Inflammatory macrophage treated with lipopolysaccharide for 4 hours (primary cell): ENCODE measurements at places on chromosomes 6 and 20.

- DNase-seq = no peak
Observed at GRCh38 chr6:17638212-17638715, 38.2 kb downstream of the FAM8A1 start.

GRCh38 chr6:33279257-33279695 lies 2.4 kb downstream of the B3GALT4 start:
- no peak for DNase-seq

DNA sequence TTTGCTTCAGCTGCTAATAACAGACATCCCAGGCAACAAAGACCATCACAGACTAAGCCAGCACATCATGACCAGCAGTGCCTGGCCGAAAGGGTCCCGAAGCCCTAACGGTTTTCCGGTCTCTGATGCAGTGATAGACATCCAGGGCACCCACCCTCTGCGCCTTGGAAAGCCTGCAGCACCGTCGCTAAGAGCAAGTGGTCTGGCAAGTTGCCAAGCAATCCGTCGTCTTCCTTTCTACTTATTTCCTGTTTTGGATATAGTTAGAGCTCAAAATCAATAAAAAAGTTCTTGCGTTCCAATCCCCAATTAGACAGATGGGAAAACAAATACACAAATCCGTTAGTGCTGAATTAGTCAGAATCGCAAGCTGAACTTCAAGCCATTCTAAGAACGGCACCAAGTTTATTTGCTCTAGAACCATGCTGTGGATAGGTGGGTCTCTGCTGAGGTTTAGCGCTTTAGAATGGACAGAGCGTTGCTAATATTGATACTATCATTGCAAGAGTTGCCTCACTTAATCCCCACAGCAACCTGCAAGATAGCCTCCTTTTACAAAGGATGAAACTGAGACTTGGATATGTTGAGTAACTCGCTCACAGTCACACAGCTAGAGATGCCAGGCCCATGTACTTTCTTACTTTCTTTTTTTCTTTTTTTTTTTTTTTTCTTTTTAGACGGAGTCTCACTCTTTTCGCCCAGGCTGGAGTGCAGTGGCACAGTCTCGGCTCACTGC lies 163.3 kb upstream of the SNX9 start:
- no peak for DNase-seq

- no peak for DNase-seq
Observed at GRCh38 chr6:170057961-170058877, 232.7 kb downstream of the DLL1 start.

GRCh38 chr6:33313709-33314514 lies at the start of gene TAPBP:
TAPBP (minus strand) TSS chr6:33314078; CDS start chr6:33314041, 37 bp downstream.
- peak; percentile 89 for DNase-seq

- DNase-seq = peak; percentile 65
Observed at GRCh38 chr6:132410830-132411229, 9.6 kb upstream of the MOXD1 start.

DNA sequence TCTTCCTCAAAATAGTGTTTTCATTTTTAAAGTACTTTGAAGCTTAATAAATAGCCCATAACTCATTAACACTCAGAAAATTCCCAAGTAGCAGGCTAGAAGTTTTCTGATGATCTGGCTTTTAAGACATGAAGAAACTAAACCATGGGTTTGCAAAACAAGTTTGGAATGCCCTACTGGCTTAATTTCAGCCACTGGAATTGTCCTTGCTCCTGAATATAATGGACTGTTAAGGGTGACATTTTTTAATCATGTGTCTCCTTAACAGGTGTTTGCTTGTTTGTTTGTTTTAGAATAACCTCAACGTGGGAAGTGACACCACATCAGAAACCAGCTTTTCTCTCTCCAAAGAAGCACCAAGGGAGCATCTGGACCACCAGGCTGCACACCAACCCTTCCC lies 49.1 kb downstream of the ISM1 start:
- no peak for DNase-seq

DNA sequence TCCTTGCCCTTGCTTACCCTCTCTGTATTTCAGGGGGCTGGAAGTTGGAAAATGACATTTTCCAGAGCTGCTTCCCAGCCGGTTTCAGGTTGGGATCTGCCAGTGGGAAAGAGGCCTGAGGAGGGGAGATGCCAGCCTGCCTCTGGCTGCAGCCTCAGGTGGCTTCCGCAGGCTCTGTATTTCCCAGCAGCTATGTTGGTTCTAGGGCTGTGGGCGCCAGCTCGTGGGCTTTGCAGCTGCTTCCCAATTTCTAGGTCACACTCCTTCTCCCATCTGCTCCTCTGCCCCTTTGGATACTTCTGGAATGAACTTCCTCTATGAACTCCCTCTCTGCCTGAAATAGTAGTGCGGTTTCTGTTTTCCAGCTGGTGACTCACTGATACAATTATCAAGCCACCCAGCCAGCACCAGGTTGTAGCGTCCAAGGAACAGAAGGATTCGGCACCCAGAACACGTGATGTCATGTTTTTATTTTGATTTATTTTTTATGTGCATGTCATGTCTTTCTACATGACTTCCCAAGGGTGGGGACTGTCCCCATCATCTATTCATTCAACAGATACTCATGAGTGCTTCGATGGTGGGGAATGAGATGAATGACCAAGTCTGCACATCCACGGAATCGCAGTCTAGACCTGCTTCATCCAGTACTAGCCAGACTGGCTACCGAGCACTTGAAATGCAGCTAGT lies 38.0 kb downstream of the TGM2 start:
- no peak for DNase-seq

- no peak for DNase-seq
Observed at GRCh38 chr20:40512591-40512990, 176.4 kb downstream of the MAFB start.

GRCh38 chr20:38191654-38192053 lies 26.6 kb upstream of the TGM2 start:
- DNase-seq = peak; percentile 91

DNA sequence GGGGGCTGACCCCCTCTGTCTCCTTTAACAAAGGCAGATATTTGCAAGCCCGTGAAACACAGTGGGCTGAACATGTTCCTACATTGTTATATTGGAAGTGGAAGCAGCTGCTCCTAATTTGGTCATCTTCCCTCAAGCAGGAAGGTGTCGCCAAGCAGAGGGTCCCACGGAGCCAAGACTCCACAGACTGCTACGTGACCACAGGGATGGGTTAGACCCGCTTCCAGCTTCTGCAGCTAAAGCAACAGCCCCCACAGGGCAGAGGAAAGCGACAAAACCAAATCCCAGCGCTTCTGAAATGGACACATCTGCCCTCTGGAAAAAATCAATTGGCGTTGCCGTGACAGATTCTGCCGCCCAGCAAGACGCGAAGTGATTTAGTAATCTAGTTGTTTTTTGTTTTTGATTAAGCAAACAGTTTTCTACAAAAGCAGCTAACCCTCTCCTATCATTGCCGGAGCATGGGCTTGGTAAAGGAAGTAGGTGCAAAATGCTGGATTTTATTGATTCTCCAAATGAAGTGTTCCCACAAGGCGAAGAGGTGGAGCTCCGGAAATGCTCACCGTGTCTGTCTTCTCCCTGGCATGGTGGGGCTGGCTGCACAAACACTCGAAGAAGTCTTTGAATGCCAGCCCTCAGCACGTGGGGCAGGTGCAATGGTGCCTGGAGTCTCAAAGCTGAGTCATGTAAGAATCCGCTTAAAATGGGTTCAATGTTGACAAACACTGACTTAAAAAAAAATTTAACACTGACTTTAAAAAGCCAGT lies 79.4 kb upstream of the FRMD1 start:
- DNase-seq = no peak

GRCh38 chr6:152863618-152864326 lies 113.2 kb downstream of the VIP start:
- DNase-seq = peak; percentile 72

DNA sequence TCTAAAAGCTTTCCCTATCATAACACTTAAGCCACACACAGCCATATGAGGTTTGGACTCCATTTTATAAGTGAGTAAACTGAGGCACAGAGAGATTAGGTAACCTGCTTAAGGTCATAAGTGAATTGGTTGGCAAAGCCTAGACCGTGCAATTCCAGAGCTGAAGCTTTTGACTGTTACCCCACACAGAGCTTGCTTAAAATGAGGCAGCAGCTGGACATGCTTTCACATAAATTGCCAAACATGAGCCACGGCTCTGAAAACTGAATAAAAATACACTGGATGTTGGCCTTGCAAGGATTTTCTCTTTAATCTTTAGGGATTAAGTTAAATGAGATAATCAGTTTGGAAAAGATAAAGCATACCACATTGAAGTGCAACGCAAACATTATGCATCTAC lies 2.5 kb downstream of the RIPOR2 start:
- DNase-seq = no peak

- no peak for DNase-seq
Observed at GRCh38 chr6:157219201-157220200, 103.8 kb downstream of the TMEM242 start.

GRCh38 chr6:116512111-116512559 lies 696 bp downstream of the CALHM5 start:
- peak; percentile 43 for DNase-seq

- no peak for DNase-seq
Observed at GRCh38 chr20:8330785-8331695, 199.0 kb downstream of the PLCB1 start.
